ENCODE measurements at places on chromosomes 3 and 15.

- peak; percentile 16 for DNase-seq
Measured at GRCh38 chr15:90338532-90338931, 13.6 kb upstream of the ZNF774 start.

DNA sequence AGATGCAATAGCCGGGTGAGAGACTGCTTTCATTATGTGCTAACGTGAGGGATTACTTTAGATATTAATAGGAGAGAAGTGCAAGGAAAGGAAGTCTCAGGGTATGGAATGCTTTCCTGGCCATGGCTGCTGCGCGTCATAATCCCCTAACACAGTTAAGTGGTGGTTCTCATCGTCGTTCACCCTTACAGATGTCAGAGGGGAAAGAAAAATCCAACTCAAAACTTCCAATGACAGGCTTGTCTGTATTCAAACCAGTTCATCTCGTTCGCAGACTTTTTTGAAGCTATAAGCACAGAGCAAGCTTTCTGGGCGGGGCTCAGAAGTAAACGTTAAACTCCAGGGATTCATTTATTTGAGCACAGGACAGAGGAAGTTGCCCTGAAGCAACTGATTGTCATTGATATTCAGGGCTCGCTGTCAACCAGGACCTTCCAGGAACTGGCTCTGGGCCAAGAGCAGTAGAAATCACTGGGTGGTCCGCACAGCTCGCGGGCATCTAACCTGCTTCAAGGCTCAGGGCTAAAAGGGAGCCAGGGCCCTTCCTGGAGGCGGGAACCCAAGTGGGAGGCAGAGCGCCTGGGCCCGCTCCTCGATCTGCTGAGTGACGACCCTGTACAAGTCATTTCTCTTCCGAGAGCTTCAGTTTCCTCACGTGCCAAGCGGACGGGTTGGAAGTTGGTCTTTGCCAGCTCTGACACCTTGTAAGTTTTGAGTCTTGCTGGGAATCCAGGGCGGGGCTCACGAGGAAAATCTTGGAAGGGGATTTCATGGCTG is 1.1 kb upstream of the LPP start:
- DNase-seq = peak; percentile 46

DNA sequence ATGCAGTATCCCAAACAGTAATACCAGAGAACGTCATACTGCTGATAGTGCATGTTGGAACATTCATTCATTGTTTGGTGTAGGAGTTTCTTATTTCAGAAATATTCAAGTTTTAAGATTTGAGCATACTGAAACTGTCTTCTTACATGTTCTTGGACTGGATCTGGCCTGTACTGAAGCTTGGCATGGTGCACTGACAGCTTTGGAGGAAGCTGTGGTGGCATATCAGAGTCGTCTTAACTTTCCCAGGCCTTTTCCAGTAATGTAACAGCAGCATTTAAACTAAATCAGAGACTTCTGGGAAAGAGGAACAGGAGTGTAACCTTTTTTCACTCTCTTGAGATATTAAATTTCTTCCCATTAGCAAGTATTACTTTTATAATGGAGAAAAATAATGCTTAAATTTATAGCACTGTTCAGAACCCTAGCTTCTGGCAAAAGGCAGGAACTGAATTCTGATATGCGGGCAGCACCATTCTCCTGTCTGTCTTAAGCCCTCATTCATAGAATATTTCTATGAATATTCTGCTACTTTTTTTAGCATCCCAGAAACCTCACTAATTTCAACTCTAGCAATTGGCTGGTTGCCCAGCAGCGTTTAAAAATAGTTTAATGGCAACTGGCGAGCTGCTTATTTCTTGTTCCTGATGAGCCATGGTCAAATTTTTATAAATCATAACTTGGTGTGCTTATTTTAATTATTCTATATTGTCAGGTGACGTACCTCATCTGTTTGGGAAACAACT is 31.1 kb downstream of the DNAJC13 start:
- no peak for DNase-seq

DNA sequence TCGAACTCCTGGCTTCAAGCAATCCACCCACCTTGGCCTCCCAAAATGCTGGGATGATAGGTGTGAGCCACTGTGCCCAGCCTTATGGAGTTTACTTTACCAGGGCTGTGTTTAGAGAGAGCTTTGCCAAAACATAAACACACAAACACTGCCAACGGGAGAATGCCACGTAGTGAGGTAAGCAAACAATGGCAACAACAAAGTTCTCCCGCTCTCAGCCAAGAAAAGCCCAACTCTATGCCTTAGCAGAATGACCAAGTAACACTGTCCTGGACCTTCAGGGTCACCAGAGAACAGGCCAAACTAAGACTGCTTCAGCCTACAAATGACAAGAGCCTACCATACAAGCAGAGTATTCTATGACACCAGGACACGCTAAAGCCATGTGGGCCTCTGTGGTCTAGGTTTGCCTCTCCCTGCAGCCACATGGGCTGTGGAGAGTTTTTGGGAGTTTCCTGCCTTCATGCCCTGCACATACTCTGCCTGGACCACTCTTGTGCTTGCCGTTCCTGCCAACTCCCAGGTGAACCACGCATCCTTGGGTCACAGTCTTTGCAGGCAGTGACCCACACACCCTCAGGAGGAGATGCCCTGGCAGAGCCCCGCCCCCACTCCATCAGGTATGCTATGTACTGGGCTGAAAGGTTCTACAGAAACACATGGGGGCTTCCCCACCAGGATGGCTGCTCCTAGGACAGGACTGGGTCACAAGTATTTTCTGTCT is 21.6 kb upstream of the CNBP start:
- no peak for DNase-seq

GRCh38 chr3:120795017-120795648 is 52.6 kb downstream of the GTF2E1 start:
- DNase-seq = peak; percentile 75

DNA sequence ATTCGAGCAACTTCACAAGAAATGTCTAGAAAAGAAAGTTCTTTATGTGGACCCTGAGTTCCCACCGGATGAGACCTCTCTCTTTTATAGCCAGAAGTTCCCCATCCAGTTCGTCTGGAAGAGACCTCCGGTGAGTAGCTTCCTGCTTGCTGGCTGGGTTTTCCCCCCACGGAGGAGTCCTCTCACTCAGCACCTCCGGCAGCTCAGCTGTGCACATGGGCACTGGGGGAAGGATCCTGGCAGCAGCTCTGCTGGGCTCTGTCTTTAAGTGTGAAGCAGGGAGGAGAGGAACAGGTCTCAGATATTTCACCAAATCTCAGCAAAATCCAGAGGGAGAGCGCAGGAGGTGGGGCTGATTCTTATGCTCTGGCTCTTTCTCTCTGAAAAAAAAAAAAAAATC is 684 bp downstream of the CAPN3 start:
- no peak for DNase-seq

DNA sequence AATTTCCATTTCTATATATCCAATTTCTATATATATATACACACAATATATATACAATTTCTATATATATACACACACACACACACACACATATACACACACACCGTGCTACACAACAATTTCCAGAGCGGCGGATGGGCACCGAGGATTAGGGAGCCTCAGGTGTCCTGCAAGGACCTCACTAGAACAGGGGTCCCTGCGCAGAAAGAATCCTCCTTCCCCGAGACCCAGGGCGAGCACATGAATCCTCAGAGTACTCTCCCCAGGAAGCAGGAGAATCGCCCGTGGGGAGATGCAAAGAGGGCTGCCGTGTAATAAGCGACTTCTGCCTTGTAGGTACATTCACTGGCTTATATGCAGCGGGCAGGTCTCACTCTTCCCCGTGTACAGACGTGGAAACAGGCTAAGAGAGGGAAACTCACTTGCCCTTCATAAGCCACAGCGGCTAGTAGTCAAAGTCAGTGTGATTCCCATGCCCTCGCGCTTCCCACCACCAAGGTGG is 467 bp downstream of the PIF1 start:
- DNase-seq = no peak

DNA sequence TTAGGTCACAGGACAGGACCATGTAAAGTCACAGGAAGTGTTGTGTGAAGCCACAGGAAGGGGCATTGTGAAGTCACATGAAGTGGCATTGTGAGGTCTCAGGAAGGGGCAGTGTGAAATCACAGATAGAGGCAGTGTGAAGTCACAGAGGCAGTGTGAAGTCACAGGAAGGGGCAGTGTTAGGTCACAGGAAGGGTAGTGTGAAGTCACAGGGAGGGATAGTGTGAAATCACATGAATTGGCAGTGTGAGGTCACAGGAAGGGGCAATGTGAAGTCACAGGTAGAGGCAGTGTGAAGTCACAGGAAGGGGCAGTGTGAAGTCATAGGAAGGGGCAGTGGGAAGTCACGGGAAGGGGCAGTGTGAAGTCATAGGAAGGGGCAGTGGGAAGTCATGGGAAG is 37.9 kb downstream of the GASK1A start:
- no peak for DNase-seq

- no peak for DNase-seq
Measured at GRCh38 chr3:39707314-39707909, 102.0 kb upstream of the MYRIP start.

GRCh38 chr15:71760852-71761251 is 49.5 kb upstream of the NR2E3 start:
- no peak for DNase-seq

DNA sequence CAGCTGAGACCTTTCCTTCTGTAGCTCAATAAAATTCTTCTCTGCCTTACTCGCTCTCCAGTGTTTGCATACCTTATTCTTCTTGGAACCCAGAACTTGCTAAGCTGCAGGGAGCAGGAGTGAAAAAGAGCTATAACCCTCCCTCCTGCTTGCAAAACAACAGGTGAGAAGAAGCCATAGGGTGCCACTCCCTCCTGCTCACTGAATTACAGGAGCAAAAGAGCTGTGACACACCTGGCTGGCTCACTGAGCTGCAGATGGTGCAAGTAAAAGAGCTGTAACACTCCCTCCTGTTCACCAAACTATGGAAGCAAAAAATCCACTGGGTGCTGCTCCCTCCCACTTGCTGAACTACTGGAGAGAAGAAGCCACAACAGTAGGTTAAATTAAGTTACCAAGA is 44.2 kb upstream of the C2CD4B start:
- DNase-seq = no peak

Measured in NCI-H1417 (cell line).